ENCODE measurements at places on chromosomes 2 and 18.

DNA sequence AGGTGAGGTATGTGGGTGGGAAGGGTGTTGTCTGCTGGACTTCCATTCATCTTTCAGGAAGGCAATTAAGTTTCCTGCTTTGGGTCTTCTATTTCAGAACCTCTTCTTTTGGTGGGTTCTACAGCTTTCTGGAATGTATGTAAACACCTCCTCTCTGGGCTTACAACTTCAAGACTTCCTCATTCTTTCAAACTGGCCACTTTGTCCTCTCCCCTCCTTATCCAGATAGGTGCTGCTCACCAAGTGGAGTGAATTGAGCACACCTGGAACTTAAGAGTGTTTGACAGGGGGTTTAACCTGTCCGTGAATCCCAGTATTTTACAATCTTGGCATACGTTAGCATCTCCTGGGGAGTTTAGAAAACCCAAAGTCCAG, 5.2 kb upstream of the MRPL33 start:
- DNase-seq = no peak

DNA sequence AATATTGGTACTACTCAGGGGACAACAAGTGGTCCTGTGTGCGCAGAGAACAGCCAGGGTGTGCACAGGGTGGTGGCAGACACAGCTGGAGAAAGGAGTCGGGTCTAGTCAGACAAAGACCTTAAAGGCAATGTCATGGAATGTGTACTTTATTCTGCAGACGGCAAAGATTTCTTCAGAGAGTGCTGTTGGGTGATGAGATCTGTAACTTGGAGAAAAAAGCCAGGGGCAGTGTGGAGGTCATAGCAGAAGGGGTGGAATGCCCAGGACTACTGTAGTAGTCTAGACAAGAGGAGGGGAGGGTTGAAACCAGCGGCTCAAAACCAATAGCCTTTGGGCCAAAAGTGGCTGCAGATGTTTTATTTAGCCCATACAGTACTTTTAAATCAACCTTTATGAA, 121.3 kb upstream of the ZFP36L2 start:
- DNase-seq = no peak

- DNase-seq = no peak
Observed at GRCh38 chr2:8138923-8139667, 542.8 kb upstream of the ID2 start.

GRCh38 chr2:68753318-68753717, 18.7 kb downstream of the ARHGAP25 start:
- DNase-seq = no peak

- no peak for DNase-seq
Observed at GRCh38 chr2:239747274-239747673, 277.9 kb downstream of the NDUFA10 start.

DNA sequence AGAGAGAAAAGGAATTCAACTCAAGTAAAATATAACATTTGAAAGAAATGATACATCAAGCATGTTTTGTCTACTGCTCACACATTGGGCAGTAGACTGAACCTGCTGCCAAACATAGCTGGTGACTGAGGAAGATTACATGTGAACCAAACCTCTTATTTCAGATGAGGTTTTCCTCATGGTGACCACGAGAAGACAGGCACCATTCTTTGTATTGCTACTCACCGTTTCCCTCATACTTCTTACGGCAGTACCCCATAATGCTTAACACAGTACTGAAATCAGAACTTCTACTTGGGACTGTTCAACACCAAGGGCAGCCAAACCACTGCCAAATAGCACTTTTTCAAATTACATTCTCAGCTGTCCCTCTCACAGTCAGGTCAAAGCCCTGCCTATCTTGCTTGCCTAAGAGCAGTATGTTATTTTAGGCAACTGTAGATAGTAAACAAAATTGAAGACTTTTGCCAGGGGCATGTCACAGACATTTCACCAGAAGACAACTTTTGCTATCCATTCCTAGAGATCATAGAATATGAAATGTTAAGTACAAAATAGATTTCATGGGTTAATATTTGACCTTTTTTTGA, 167.1 kb upstream of the DOK6 start:
- DNase-seq = no peak

DNA sequence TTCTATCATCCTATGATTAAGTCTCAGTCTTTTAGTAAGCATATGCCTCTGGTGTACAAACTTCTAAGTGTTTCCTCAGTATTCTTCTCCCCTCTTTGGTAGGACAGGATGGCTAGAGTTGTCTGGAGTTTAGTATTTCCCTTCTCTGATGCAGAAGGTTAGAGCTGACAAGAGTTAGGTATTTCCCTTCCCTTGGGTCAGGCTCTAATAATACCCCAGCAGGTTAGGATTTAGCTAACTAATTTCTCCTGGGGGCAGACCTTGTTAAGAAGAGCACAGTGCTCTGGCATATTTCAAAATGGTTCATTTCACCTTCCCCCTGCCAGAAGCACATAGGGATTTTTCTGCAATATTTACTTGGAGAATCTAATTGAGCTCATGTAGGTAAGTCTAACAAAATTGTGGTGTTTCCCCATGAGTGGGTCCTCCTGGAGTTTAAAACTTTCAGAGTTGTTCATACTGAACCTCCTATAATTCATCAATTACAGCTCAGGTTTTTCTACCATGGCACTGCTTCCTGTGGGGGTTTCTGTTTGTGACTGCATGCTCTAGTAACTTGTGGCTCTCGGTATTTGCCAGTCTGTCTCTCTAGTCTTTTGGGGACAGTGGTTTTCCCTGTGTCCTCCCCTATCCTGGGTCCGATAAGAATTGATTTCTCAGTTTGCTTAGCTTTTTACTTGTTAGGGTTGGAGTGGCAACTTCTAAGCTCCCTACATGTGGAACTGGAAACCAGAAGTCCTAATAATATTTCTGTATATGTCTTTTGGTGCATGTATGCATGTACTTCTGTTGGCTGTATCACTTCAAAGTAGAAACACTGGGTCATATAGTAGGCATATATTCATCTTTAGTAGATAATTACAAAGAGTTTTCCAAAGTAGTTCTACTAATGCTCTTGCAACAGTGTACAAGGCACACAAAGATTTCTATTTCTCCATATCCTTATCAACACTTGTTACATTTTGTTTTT, 77.7 kb downstream of the GDF7 start:
- DNase-seq = no peak

DNA sequence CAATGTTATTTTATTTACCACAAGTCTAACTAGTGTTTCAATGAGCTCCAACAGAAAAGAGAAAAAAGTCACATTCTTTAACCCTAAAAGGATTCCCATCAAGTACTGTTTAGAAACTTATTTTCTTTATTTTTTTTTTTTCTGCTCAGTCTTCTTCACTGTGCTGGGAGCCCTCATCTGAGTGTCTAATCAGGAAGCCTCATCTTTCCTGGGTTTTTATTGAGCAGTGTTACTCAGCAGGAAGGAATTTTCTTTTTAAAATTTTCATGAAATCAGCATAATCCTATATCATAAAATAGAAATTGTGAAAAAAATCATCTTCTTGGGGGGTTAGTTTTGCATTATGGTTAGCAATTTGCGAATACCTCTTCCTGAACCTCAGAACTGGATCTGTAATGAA, 453.8 kb downstream of the CDH2 start:
- no peak for DNase-seq

DNA sequence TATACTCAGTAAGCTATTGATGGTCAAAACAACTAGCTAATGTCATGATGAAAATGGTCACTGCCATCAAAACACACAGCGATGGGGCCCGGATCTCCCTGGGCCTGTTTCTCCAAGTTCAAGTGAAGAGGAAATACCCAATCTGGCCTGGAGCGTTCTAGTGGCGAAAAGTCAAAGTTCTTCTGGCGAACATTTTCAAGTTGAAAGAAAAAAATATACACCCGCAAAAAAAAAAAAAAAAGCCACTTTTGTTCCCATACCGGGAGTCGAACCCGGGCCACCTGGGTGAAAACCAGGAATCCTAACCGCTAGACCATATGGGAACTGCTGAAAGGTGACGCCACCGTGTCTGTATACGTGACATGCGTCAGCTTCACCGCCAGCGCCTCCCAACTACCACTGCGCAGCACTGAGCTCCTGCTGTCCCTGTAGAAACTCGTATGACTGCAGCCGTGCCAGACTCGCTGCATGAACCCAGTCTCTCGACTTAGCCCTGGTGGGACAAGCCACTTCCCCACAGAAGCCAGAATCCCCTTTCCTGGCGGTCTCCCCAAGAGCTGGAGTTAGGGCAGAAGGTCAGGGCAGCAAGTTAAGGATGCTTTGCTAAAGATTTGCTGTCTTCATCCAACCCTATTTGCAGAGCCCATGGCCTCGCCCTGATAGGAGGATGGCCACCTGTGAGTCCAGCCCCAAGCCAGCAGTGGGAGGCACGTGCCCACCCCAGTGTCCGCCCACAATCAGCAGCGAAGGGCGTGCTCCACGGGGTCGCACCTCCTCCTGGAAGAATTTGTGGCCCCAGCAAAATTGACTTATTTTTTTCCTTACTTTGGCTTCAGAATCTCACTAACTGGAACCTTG, 5.6 kb upstream of the IMP4 start:
- DNase-seq = peak; percentile 56

GRCh38 chr18:59988098-59988706, 88.4 kb downstream of the PMAIP1 start:
- DNase-seq = peak; percentile 49

DNA sequence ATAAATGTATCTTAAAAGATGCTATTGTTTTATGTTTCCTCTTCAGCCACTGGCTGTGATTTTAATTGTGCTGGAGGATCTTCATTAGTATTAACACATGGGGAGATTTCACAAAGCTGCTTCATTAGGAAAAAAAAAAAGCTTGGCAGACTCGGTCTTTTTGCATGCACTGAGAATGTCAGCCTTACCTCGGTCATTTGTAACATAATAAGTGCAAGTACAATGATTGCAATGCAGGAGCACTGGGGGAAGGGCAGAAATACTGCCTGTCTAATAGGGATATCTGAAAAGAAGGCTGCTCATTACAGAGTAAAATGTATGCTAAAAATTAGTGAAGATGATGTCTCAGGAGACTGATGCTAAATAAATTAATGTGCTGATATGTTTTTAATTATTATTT, 1.3 kb upstream of the BAZ2B start:
- DNase-seq = no peak

DNA sequence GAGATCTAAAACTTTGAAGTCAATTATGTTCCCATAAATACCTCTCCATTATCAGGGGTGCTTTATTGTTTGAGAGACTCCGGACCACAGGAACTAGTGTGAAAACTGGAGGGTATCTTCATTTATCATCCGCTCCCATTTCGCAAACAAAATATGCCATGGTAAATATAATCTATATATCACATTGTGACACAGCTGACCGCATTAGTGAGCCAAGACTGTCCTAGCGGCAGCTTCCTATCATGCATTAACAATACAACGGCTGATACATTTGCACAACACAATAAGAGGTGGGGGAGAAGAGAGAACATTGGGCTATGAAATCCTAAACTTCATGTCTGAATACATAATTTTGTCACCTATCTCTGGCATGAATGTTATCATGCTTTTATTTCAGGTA, 29.5 kb downstream of the BCL11A start:
- no peak for DNase-seq

- DNase-seq = no peak
Observed at GRCh38 chr2:10883801-10884478, 27.8 kb upstream of the KCNF1 start.

DNA sequence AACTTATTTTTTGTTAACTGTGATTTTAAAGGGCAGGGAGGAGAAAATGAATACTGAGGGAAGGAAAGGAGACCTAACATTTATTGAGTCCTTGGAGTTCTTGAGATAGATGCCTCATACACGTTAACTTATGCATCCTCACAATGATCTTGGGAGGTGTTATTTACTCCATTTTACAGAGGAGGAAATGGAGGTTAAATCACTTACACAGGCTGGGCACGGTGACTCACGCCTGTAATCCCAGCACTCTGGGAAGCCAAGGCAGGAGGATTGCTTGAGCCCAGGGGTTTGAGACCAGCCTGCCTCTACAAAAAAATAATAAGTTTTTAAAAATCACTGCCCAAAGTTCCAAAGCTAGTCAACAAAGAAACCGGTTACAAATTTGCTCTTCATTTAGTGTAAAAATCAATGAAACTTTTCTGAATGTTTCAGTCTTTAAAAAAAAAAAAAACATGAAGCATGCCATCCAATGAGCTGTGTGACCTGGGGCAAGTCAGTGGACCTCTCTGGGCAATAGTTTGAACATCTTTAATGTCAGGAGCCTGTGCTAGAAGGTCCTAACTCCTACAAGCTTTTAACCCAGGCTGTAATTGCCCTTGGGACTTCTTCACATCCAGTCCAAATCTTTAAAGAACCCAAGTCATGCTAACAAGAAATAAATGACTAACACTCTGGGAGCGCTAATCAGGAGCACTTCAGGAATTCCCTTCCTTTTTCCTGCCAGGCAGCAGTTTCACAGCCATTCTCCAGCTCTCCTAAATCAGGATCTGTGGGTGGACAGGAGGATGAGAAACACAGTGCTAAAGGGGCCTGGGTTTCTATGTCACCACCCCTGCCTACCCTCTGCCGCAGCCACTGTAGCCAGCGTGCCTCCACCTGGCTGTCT, 176.4 kb downstream of the TMEM247 start:
- DNase-seq = no peak

GRCh38 chr2:145289946-145290345, 770.0 kb upstream of the ZEB2 start:
- DNase-seq = no peak

DNA sequence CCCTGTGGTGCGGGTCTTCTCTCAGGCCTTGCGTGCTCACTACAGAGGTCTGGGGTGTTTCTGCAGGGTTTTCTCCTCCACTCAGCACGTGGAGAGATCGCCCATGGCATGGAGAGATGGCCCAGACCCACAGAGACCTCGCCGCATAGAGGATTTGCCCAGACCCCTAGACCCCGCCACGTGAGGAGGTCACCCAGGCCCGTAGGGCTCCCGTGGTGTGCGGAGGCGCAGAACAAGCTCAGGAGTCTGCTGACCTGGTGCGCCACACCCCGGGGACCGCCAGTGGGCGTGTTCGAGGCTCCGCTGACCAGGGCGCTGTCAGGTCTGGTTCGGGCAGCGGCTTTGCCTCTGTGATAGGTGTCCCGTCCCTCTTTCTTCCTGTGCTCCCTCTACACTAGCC, 64.5 kb downstream of the ADI1 start:
- DNase-seq = no peak

GRCh38 chr2:228318218-228318617, 136.7 kb upstream of the SPHKAP start:
- DNase-seq = no peak
